Stimulated activated CD8-positive, alpha-beta memory T cell treated with anti-CD3 and anti-CD28 coated beads, Interleukin-4, amount 100 ng/mL, for 1 hour (primary cell): ENCODE measurements at places on chromosomes 7 and 10.

DNA sequence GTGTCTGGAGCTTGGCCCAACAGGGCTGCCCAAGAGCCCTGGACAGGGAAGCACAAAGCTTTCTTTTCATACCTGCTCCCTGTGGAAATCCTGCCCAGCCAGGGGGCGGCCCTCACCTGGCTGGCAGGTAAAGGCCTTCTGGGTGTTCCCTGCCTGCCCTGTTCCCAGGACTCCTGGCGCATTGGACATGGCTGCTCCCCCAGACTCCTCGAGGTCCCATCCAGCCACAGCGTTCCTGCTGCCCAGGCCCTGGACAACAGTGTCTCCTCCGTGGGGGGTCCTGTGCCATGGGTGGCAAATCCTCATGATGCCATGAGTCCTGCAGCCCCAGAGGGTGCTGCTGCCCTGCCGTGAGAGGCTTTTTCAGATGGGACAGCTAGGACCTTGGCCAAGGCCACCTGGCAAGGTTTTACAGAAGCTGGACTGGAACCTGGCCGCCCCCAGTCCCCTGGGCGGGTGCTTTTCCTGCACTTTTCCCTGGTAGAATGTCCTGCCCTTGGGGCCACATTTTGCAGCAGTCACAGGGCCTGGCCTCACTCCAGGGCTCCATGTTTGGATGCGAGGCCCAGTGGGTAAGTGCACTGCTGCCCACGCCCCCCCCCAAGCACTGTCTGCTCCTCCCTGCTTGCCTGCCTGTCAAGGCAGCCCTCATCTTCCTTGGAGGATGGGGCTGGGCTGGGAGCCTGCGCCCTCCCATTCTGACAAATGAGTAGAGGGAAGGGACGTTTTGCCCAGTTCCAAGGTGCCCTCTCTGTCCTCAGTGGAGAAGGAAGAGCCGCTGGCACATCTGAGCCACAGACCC lies 60.7 kb downstream of the LHPP start:
- DNase-seq: no peak

- no peak for DNase-seq
Measured at GRCh38 chr10:47248386-47249090, 51.5 kb upstream of the GDF10 start.

- no peak for DNase-seq
Measured at GRCh38 chr7:32045228-32045627, 25.0 kb downstream of the PDE1C start.

- DNase-seq: no peak
Measured at GRCh38 chr10:132184816-132185593, 1.7 kb upstream of the DPYSL4 start.

DNA sequence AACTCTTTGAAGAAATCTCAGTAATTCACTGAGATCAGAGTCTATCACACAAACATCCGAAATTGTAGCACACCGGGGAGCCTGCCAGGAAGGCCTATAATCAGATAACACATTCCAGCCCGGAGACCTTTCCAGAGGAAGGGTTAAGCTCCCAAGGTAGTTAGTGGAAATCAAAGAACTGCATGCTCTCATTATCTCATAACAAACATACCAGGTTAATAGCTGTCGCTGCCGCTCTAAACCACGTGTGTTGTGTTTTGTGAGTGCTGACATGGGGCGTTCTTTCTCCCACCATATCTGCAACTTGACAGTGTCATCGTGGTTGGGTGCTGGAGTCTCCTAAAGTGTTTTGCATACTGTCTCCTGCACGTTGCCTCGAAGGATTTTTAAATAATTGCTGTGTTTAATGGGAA lies 120.7 kb upstream of the CARD11 start:
- DNase-seq: no peak

DNA sequence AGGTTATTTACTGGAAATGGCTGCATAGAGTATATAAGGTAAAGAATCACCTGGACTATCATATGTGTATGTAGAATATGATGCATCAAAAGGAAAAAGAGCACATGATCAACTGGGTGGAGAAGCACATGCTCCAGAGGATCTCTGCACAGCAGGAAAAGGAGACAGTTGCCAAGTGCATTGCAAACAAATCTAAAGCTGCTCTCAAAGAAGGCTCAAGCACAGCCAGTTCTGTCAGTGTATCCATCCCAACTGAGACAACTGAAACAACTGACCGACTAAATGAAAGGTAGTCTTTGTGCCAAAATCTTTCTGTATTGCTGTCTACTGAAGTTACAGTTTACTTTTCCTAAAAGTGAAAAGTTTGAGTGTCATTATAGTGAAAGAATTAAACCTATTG lies 83.2 kb upstream of the SGCE start:
- no peak for DNase-seq

GRCh38 chr10:44990965-44991364 lies 9.8 kb upstream of the ZNF22 start:
- DNase-seq: no peak

DNA sequence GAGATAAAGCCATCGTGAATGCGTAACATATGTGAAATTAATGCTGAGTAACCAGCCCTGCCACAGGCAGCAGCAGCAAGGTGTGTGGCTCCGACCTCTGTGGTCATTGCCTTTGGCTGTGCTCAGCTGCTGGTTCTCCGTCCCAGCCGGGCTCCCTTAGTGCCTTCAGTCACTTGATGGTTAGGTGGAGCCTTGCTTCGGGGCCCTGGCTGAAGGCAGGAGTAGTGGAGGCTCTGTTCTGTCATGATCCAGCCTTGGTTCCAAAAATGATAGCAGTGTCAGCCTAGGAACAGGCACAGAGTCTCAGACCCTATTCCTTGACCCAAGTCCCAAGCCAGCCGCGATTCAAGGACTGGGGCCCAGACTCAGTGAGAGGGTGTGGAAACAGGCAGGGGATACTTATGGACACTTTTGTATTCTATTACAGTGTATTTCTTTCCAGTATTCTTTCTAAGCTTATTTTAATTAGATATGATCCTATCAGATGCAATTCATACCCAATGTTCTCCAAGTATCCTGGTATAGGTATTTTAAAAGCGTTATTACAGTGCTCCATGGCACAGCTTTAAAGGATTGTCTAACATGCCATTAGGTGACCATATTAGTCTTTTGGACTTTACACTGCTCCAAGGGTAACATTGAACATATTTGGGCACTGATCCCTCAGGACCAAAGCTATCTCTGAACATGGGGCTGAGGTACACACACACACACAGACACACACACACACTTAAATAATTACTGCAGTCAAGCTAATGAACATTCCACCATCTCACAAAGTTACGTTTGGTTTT lies 9.0 kb downstream of the SCART1 start:
- no peak for DNase-seq

DNA sequence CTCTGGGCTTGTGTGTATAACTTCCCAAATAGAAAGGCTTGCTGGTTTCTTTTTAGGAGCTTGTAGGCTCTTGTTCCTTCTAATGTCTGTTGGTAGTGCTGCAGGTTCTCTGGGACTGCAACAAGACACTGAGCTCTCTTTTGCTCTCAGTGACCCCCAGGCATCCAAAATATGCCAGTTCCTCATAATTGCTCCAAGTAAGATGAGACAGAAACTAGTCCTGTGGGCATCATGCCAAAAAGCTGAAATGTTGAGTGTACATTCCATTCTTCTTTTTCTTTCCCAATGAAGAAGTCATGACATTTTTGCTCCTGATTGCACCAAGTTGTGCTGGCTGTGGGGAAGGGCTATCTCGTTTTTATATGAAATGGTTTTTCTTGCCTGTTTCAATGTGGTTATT lies 7.1 kb upstream of the BTBD16 start:
- DNase-seq: no peak

DNA sequence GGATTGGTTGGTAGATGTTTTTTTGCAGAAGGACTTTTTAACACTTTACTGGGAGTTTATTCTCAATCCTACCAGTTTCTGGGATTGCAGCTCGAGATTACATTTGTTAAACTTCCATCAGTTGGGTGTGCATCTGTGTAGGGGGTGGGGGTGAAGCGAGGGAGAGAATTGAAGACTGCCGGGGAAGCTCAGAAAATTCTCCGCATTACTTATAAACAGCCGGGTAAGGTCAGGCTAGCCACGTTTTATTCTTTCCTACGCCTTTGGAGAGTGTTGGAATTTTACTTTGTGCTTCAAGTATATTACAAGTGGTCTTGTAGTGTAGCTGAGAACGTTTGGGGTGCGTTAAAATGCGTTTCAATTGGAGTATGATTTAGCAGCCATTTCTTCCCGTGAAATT lies 1.1 kb downstream of the PALS2 start:
- DNase-seq: no peak

GRCh38 chr10:121879476-121879875 lies 48.4 kb downstream of the ATE1 start:
- no peak for DNase-seq

- no peak for DNase-seq
Measured at GRCh38 chr10:32142646-32143045, 86.4 kb upstream of the KIF5B start.

DNA sequence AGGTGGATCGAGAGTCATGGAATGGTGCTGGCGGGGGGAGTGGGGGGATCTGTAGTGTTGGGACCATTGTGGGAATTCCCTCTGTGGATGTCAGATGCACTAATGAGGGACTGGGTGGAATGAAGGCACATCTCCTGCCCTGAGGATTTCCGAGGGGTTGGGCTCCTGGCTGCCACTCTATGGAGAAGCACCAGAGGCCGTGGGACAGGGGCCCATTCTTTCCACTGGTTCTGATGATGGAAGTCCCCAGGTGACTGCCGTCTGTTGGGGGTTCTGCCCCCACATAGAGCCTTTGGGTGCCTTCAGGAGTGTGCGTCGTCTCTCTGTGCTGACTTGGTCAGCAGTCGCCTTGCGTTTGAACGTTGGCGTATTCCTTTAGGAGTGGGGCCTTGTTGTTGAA lies 202.9 kb downstream of the GLRX3 start:
- DNase-seq: no peak

DNA sequence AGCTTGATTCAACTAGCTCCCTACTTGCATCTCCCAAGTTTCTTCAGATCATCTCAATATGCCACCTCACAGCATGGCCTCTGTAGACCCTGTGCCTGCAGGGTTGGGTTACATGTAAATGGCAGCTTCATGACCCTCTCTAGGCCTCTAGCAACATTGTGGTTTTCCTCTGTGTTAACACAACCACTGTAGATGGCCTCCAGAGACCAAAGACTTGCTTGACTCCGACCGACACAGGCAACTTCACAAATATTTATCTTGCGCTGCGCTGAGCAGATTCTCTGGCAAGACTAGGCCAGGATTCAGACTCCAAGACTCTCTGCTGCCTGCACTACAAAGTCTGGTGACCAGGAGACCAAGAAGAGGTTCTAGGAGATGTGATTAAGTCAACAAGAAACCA lies 75.9 kb downstream of the CNOT4 start:
- DNase-seq: no peak

DNA sequence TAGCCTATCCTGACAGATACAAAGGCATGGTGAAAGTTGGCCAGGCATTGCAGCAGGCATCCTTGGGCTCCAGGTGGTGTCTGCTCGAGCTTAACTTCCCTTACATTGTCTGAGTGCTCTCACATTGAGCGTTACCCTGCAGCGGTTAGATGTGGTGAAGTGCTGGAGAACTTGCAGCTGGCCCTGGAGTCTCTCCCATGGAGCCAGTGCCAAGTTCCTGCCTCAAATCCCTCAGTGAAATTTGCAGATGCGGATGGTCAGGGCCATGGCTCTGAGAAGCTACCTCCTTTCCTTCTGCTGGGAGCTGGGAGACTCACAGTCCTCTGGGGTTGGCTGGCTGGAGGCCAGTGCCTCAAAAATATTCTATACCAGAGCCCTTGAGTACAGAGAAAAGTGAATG lies 3.3 kb upstream of the ZNF746 start:
- DNase-seq: no peak

- no peak for DNase-seq
Measured at GRCh38 chr7:98945852-98946251, 67.5 kb downstream of the TRRAP start.

- no peak for DNase-seq
Measured at GRCh38 chr10:35565602-35566081, 39.5 kb upstream of the GJD4 start.

DNA sequence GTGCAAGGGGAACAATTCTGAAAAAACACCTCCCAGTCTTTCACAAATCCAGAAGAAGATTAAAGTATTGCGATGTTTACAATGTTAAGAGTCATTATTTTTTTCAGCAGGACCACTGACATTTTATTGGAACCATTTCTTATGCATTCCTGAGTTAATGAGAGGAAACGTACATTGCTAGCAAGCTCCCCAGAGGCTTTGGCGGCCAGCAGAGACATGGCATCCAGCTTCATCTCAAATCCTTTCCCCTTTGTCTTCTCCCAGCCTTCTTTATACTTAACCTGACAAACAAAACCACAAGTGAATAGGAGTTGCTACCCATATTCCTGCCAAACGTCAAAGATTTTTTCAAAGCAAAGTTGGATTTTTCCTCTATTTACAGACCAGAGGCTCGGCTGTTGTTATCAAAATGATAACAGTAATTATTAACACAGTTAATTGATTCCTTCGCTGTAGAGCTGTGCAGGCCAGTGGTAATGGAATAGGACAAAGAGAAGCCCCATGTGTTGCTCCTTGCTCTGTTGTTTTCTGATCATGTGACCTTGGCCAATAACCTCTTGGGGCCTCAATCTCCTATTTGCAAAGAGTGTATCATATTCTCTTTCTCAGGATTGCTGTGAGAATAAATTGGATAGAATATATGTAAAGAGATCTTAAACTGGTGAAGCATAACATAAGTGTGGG lies 32.0 kb downstream of the NRAP start:
- DNase-seq: no peak

DNA sequence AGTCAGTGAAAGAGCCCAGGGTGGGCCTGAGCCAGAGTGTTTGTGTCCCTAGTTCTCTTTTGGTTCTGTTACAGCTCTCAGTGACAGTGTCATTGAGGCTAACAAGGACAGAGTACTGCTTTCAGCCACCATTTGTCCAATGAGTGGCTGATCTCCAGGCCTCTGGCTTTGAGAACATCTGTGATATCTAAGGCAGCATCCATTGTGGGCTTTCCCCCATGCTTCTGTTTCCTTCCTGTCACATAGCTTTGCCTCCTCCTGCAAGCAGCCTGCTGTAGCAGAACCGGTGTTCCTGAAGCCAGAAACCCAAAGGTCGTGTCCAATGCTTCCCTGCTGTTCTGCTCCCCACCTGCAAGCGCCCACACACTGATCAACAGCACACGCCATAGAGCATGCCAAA lies 68.4 kb downstream of the IKZF1 start:
- DNase-seq: no peak

DNA sequence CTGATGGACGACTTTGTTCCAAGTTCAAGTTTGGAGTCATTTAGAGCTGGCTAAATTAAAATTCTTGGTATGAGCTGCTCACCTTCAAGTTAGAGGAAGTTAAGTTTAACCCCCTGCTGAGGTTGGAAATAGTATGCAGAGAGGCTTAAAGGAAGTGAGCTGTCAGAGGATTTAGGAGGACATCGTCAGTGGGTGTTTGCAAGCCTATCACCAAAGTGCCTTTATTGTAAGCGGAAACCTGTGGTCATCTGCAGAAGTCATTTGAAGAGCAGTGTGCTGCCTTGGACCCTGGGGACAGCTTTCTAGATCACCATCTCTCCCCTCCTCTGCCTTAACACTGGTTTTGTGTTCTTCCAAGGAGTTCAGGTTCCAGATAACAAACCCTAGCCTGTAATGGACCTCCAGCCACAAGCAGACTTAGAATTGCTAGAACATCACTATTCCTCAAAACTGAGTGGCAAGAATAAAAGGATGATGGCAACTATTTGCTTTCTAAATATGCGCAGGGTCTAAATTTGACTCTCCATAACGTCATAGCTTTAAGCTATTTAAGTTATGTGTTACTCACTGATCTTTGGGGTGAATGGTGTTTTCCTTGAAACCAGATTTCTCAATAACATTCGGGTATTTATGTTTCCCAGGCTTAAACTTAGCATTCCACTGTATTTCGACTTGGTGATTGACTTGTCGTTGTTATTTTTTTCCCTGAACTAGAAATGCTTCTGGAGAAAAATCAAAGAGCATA lies 93.4 kb downstream of the SLC39A12 start:
- DNase-seq: no peak

GRCh38 chr10:131615150-131615549 lies 285.7 kb upstream of the PPP2R2D start:
- no peak for DNase-seq
